ENCODE measurements at places on chromosomes 3 and 15.

DNA sequence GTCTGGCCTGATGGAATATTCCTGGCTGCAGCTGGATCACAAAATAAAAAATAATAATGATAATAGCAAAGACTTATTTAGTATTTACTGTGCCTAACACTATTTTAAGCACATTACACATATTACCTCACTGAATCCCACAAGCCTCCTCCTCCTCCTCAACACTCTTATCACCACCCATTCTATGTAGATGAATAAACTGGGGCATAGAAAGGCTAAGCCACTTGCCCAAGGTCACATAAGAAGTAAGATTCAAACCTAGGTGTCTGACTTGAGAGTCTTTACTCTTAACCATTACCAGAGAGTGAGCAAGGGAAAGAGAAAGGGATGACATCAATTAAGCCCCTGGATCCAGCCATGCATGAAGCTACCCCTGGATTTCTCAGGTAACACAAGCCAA is 493.1 kb downstream of the SHQ1 start:
- no peak for DNase-seq

DNA sequence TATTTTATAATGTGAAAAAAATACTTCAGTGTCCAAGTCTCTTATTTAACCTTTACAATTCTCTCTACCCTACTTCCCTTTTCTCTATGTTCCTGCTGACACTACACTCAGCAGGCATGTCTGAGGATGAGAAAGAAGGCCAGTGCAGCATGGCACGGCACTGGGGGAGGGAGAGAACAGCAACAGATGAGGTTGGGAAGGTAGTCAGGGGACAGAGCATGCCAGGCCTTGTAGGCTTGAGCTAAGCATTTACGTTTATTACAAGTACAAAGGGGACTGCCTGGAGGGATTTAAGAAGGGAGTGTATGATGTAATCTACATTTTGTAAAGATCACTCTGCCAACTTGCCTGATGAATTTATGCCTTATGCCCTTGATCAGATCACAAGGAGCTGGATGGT is 117.3 kb upstream of the WNT5A start:
- DNase-seq = no peak

- DNase-seq = no peak
Observed at GRCh38 chr3:55367384-55367783, 119.7 kb downstream of the WNT5A start.

GRCh38 chr3:124694486-124694885 is 35.8 kb upstream of the UMPS start:
- DNase-seq = no peak

All from stimulated activated CD4-positive, alpha-beta T cell treated with anti-CD3 and anti-CD28 coated beads, Interleukin-15, amount 100 ng/mL, for 1 hour (primary cell).